CD4-positive, alpha-beta T cell (primary cell): ENCODE measurements at places on chromosomes 13 and 19.

- H3K27me3 ChIP-seq, result no peaks in the 10 kb centered on the region
- DNase-seq, result no peak
- no peaks in the 10 kb centered on the region for H3K36me3 ChIP-seq
- H3K27ac ChIP-seq, result no peak overlapping the region
- no peak overlapping the region for H3K4me3 ChIP-seq
These were observed 100.5 kb downstream of the TRPC4 start for GRCh38 chr13:37769078-37769477.

- H3K4me1 ChIP-seq, result no peaks in the 10 kb centered on the region
- peaks cover 3% of the 10 kb centered on the region for H3K36me3 ChIP-seq
- H3K4me3 ChIP-seq, result no peak overlapping the region
- DNase-seq, result no peak
- no peaks in the 10 kb centered on the region for H3K27me3 ChIP-seq
- H3K27ac ChIP-seq, result no peak overlapping the region
These were observed 40.0 kb upstream of the F7 start for GRCh38 chr13:113065406-113066141.

DNA sequence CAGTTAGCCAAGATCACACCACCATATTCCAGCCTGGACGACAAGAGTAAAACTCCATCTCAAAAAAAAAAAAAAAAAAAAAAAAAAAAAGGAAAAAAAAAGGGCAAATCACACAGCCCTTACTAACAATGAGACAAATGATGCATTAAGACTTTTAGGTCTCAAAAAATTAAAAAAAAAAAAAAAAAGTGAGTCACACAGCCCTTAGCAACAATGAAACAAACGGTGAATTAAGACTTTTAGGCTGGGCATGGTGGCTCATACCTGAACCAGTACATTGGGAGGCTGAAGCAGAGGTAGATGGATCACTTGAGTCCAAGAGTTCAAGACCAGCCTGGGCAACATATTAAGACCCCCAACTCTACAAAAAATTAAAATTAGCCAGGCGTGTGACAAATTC lies 32.4 kb upstream of the EIF3G start:
- H3K27ac ChIP-seq, result no peak overlapping the region
- no peak overlapping the region for H3K4me3 ChIP-seq
- no peak for DNase-seq
- no peaks in the 10 kb centered on the region for H3K4me1 ChIP-seq
- H3K36me3 ChIP-seq, result peaks cover 87% of the 10 kb centered on the region
- H3K27me3 ChIP-seq, result no peaks in the 10 kb centered on the region

- H3K27ac ChIP-seq, result no peak within 1 kb of the TSS
- H3K4me1 ChIP-seq, result peaks cover 18% of the 10 kb centered on the region
- H3K4me3 ChIP-seq, result peak within 1 kb of the TSS; percentile 57
- H3K27me3 ChIP-seq, result peaks cover 26% of the 10 kb centered on the region
These were observed at the start of gene CADM4 for GRCh38 chr19:43639519-43640423. Gene CADM4 (minus strand): TSS chr19:43639850. CDS start chr19:43639790, 60 bp downstream.

GRCh38 chr19:32868206-32868950 lies 1.2 kb downstream of the SLC7A9 start:
- H3K4me1 ChIP-seq, result no peaks in the 10 kb centered on the region
- H3K27ac ChIP-seq, result no peak overlapping the region
- no peaks in the 10 kb centered on the region for H3K27me3 ChIP-seq
- no peaks in the 10 kb centered on the region for H3K36me3 ChIP-seq

DNA sequence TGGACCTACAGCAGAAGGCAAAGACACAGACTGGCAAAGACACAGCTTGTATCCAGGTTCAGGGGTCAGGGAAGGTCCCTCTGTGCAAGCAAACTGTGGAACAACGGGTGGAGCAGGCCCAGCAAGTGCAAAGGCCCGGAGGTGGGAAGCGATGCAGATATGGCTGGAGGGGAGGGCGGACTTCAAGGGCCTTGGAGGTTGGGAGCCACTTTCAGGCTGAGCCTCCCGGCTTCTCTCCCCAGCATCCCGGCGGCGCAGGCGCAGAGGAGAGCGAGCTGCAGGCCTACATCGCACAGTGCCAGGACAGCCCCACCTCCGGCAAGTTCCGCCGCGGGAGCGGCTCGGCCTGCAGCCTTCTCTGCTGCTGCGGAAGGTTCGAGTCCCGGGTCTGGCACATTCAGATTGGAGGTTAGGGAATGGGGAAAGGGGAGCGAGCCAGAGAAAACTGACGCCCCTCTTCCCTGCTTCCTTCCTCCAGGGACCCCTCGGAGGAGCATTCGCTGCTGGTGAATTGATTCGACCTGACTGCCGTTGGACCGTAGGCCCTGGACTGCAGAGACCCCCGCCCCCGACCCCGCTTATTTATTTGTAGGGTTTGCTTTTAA lies 2.1 kb upstream of the PNPLA6 start:
- H3K27ac ChIP-seq, result no peak overlapping the region
- no peaks in the 10 kb centered on the region for H3K27me3 ChIP-seq
- no peaks in the 10 kb centered on the region for H3K36me3 ChIP-seq
- DNase-seq, result no peak
- peaks cover 40% of the 10 kb centered on the region for H3K4me1 ChIP-seq

GRCh38 chr13:36130552-36131221 lies 495 bp downstream of the DCLK1 start:
- H3K4me1 ChIP-seq, result no peaks in the 10 kb centered on the region
- H3K27ac ChIP-seq, result no peak overlapping the region
- H3K27me3 ChIP-seq, result peaks cover 27% of the 10 kb centered on the region
- no peaks in the 10 kb centered on the region for H3K36me3 ChIP-seq
- H3K4me3 ChIP-seq, result no peak overlapping the region

DNA sequence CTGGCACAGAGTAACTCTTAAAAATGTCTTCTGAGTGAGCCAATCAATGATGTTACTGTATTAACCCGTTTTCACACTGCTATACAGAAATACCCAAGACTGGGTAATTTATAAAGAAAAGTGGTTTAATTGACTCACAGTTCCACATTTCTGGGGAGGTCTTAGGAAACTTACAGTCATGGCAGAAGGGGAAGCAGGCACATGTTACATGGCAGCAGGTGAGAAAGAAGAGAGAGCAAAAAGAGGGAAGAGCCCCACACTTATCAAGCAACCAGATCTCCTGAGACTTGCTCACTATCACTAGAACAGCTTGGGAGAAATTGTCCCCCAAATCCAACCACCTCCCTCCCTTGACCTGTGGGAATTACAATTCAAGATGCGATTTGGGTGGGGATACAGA lies 97.6 kb upstream of the MIR17HG start:
- peaks cover 4% of the 10 kb centered on the region for H3K27me3 ChIP-seq
- H3K4me3 ChIP-seq, result no peak overlapping the region
- no peaks in the 10 kb centered on the region for H3K4me1 ChIP-seq

- no peak for DNase-seq
- H3K27ac ChIP-seq, result no peak overlapping the region
- no peaks in the 10 kb centered on the region for H3K27me3 ChIP-seq
- H3K4me1 ChIP-seq, result peaks cover 19% of the 10 kb centered on the region
- no peaks in the 10 kb centered on the region for H3K36me3 ChIP-seq
- peak overlapping the region; percentile 38 for H3K4me3 ChIP-seq
These were observed 124.2 kb downstream of the LMO7 start for GRCh38 chr13:75760131-75761021.

DNA sequence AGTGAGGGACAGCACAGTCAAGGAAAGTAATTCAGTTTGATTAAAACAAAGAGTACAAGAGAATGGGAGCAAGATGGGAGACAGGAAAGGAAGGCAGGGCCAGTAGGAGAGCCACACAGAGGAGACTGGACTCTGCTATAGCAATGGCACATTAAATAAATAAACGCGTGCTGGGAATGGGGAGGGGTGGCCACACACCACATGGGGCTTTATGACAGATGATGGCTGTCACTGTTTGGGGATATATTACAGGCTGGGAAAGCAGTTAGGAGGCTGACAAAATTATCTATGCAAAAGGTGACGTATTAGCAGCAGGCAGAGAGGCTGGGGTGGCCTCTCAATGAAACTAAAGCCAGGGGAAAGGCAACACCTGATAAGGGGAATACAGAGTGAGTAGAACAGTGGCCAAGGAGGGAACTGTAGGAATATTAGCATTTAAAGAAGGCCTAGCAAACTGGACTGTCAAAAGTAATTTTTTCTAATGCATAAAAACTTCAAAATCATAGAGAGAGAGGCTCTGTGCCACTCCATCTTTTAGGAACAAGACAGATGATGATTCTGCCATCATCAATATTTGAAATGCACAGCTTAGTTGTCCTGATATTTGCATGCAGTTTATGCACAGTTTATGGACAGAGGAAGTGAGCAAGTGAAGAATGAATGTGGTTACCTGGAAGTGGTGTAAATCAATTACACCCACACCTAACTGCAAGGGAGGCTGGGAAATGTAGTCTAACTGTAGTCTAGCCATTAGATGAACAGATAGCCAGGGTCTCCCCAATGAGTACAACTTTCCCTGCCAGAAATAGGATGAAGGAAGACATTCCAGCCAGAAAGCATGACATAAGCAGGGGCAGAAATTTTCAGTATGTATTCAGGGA lies 346.5 kb downstream of the FOXO1 start:
- no peak for DNase-seq
- H3K4me1 ChIP-seq, result peaks cover 32% of the 10 kb centered on the region
- H3K36me3 ChIP-seq, result no peaks in the 10 kb centered on the region
- H3K4me3 ChIP-seq, result no peak overlapping the region
- H3K27me3 ChIP-seq, result no peaks in the 10 kb centered on the region
- no peak overlapping the region for H3K27ac ChIP-seq

- H3K4me1 ChIP-seq, result peaks cover 71% of the 10 kb centered on the region
- H3K27me3 ChIP-seq, result no peaks in the 10 kb centered on the region
- H3K36me3 ChIP-seq, result peaks cover 46% of the 10 kb centered on the region
- H3K4me3 ChIP-seq, result no peak overlapping the region
- DNase-seq, result peak; percentile 17
These were observed 5.5 kb downstream of the TPT1 start for GRCh38 chr13:45335397-45336024.

- no peaks in the 10 kb centered on the region for H3K36me3 ChIP-seq
- DNase-seq, result no peak
- no peak overlapping the region for H3K4me3 ChIP-seq
- H3K4me1 ChIP-seq, result no peaks in the 10 kb centered on the region
- H3K27ac ChIP-seq, result no peak overlapping the region
- H3K27me3 ChIP-seq, result no peaks in the 10 kb centered on the region
These were observed 28.2 kb downstream of the FGF9 start for GRCh38 chr13:21698817-21699679.

DNA sequence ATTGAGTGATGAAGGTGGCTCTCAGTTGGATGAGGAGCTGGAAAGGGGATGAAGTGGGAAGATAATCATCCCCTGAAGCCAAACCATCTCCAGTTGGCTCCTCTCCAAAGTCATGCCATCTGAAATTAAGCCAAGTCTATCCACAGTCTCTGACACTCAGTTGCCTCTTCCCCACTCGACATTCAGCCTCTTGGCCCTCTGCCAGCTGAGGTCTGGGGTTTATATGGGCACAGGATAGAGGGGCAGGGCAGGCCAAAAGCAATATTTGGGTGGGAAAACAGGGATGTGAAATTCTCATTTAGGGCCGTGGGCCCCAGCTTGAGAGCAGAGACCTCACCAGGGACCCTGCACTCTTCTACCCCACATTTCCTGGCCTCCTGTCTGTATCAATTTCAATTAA lies 85.9 kb downstream of the SLITRK1 start:
- H3K4me3 ChIP-seq, result no peak overlapping the region
- DNase-seq, result no peak
- no peaks in the 10 kb centered on the region for H3K27me3 ChIP-seq
- H3K36me3 ChIP-seq, result no peaks in the 10 kb centered on the region
- no peak overlapping the region for H3K27ac ChIP-seq

DNA sequence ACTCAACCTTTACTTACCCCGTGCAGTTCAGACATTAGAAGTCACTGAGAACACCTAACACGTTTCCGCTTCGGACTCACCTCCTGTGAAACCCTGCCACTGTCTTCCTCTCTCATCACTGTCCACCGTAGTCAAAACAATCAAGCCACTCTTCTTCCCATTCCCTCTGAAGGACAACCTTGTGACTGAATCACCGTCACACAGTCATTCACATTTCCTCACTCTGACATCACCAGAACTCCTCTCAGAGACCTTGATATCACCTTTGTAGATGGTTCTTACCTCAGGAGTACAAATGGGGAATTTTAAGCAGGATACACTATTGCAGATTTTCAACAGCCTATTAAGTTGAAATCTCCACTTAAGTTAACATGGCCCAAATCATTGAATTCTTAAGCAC lies 1.3 kb upstream of the KBTBD6 start:
- no peaks in the 10 kb centered on the region for H3K36me3 ChIP-seq
- H3K4me1 ChIP-seq, result peaks cover 33% of the 10 kb centered on the region
- DNase-seq, result no peak
- no peak overlapping the region for H3K4me3 ChIP-seq
- H3K27ac ChIP-seq, result no peak overlapping the region

DNA sequence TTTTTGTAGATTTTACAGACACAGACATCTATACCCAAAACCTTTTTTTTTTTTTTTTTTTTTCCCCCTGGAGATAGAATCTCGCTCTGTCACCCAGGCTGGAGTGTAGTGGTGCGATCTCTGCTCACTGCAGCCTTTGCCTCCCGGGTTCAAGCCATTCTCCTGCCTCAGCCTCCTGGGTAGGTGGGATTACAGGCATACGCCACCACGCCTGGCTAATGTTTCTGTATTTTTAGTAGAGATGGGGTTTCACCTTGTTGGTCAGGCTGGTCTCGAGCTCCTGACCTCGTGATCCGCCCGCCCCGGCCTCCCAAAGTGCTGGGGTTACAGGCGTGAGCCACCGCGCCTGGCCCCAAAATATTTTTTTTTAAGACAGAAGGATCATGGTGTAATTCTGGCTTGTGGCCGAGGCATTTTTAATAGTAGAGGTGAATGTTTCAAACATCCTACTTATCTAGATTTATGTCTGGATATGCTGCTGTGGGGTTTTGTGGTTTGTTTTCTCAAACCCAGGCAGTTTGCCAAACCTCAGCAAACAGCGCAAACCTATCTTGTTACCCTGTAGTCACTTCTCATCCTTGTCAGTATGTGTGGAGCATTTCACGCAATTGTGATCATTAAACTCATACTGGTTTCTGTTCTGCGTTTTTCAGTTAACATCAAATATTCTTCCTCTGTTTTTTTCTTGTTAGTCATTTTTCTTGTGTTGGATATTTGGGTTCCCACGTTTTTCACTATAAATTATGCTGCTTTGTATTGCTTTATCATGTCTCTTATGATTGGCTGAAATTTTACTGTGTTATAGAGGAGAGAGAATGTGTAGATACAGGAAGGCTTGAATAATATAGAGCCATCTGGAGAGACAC lies 36.2 kb upstream of the GARRE1 start:
- H3K27me3 ChIP-seq, result no peaks in the 10 kb centered on the region
- H3K4me1 ChIP-seq, result peaks cover 37% of the 10 kb centered on the region
- H3K4me3 ChIP-seq, result no peak overlapping the region
- peaks cover 73% of the 10 kb centered on the region for H3K36me3 ChIP-seq
- H3K27ac ChIP-seq, result peak overlapping the region; percentile 4
- peak; percentile 58 for DNase-seq

GRCh38 chr19:8607386-8607785 lies 3.1 kb downstream of the ADAMTS10 start:
- H3K36me3 ChIP-seq, result peaks cover 12% of the 10 kb centered on the region
- H3K4me3 ChIP-seq, result no peak overlapping the region
- DNase-seq, result no peak
- H3K27ac ChIP-seq, result no peak overlapping the region
- peaks cover 31% of the 10 kb centered on the region for H3K4me1 ChIP-seq

DNA sequence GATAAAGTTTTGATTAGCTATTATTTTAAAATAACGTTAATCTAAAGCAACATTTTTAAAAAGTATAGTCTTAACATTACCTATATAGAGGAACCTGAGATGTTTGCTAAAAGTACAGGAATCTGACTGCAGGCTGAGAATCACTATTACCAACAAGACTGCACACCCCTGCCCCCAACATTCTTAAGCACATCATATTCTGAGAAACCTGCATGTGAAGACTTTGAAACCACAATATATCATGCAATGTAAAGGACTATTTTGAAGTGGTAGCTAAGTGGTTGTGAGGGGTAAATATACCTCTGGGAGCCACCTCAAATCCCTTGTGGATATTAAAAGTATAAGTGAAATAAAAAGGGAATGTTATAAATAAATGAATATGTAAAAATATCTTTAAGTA lies 119.0 kb upstream of the KLF12 start:
- H3K27me3 ChIP-seq, result no peaks in the 10 kb centered on the region
- H3K36me3 ChIP-seq, result peaks cover 12% of the 10 kb centered on the region
- H3K4me1 ChIP-seq, result peaks cover 50% of the 10 kb centered on the region
- no peak for DNase-seq
- no peak overlapping the region for H3K4me3 ChIP-seq
